Esophagus squamous epithelium (tissue), 5 donors: ENCODE measurements at places on chromosomes 12 and 14.

GRCh38 chr12:44942714-44943113 is 66.6 kb upstream of the NELL2 start:
- DNase-seq = no peak

- DNase-seq = no peak
Measured at GRCh38 chr12:109488051-109488665, 10.7 kb downstream of the UBE3B start.

DNA sequence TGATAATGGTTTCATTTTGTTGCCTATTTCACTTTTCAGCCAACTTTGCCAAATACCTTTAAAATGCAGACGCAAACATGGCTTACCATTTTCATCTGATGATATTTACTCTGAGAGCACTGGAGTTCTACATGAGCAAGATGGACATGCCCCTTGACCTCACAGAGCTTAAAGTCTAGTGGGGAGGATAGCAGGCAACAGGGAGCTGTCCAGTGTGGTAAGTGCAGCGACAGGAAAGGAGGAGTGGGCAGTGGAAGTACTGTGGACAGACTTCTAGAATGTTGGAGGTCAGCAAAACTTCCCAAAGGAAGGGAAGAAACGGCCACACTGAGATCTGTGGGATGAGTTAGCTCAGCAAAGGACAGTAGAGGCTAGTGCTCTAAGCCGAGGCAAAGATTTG is 25.3 kb downstream of the LRIG3 start:
- no peak for DNase-seq

- DNase-seq = no peak
Measured at GRCh38 chr12:122990961-122991622, 10.6 kb downstream of the ARL6IP4 start.
